ENCODE measurements at places on chromosomes 6 and 20.

- DNase-seq, result no peak
Observed at GRCh38 chr20:32495949-32496348, 89.2 kb downstream of the NOL4L start.

DNA sequence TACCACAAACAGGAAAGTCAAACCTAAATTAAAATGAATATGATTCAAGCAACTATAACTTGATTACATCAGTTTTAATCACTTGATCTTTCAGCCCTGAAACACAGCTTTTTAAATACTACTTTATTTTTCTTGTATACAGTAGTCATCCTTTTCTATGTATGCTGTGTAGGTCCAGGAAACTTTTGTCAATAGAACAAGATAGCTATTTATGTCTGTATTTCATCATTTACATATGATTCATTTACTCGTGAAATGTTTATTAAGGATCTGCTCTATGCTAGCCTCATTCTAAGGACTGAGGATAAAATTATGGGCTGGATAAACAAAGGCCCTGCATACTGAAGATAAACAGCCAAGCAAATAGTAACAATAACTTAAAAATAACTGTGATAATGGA, 930.2 kb downstream of the TFAP2A start:
- DNase-seq, result no peak

DNA sequence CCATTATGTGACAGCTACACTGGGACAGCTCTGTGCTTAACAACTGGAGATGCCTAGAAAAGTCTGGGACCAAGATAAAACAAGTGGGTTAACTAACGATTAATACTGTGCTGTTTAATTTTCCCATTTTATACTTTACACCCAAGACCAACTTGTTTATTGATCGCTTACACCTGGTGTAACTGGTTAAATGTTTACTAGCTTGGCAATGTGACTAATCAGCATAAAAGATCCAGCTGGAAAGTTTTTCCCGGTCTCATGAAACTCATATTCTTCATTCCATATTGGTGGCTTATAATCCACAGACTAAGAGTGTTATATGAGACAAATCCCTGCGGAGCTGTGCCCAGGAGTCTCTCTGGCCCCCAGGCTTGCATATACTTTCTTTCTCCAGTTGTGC, 101.7 kb upstream of the GJE1 start:
- no peak for DNase-seq

GRCh38 chr20:56516631-56517030, 7.9 kb upstream of the FAM209A start:
- no peak for DNase-seq

- DNase-seq, result no peak
Observed at GRCh38 chr20:36728986-36729385, 16.9 kb downstream of the NDRG3 start.

- no peak for DNase-seq
Observed at GRCh38 chr6:166023273-166023989, 144.2 kb downstream of the TBXT start.

DNA sequence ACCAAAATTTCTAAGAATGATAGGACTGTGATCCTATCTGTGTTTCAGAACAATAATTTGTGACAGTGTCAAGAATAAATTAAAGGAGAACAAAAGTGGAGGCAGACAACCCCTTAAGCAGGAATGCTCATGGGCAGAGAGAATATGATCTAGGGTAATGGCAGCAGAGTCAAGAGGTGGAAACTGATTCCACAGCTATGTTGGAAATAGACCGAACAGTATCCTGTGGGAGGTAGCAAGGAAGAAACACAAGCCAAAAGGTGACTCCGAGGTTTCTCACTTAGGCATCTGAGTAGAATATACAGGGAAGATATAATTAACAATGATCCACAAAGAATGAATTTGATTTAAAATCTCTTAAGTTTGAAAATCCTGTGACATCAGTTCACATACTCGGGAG, 100.5 kb downstream of the NRSN1 start:
- DNase-seq, result no peak

- no peak for DNase-seq
Observed at GRCh38 chr6:125528621-125529041, 220.8 kb upstream of the HEY2 start.

- no peak for DNase-seq
Observed at GRCh38 chr6:1143655-1144054, 168.2 kb upstream of the FOXQ1 start.

- no peak for DNase-seq
Observed at GRCh38 chr6:111651185-111652034, 45.7 kb upstream of the TRAF3IP2 start.

- DNase-seq, result peak; percentile 60
Observed at GRCh38 chr6:5143634-5144311, 58.6 kb downstream of the PPP1R3G start.

DNA sequence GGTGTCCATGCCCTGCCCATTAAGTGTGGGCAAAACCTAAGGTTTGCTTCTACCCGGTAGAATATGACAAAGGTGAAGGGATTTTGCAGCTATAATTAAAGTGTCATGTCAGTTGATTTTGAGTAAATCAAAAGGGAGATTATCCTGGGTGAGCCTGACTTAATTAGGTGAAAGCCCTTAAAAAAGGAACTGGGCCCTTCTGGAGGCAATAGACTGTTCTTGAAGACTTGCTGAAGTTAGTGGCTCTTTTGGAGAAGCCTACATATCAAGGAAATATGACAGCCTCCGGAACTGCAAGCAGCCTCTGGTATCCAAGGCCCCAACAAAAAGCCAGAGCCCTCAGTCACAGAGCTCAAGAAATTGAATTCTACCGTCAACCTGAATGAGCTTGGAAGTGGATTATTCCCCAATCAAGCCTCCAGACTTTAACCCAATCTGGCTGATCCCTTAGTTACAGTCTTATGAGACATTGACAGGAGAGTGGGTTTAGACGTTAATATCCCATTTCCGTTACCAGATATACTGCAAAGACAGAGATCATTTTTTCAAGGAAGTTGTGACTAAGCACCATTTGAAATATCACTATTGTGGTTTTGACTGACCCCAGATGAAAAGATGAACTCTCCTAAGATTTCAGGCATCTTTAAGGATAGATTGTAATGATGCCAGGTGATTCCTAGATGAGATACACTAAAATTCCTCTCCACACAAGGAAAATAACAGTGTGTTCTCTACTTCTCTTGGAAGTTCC, 303.4 kb downstream of the PLCB1 start:
- DNase-seq, result no peak

All from stimulated activated CD4-positive, alpha-beta T cell treated with anti-CD3 and anti-CD28 coated beads, Interleukin-1b, Interleukin-23, amount 100 ng/mL, for 1 hour (primary cell).